ENCODE measurements at places on chromosomes 11 and 22. TPM values are rescaled to one million over a fixed set of nuclear protein-coding genes. Genes with fewer than 3 reads are reported as not detected.

DNA sequence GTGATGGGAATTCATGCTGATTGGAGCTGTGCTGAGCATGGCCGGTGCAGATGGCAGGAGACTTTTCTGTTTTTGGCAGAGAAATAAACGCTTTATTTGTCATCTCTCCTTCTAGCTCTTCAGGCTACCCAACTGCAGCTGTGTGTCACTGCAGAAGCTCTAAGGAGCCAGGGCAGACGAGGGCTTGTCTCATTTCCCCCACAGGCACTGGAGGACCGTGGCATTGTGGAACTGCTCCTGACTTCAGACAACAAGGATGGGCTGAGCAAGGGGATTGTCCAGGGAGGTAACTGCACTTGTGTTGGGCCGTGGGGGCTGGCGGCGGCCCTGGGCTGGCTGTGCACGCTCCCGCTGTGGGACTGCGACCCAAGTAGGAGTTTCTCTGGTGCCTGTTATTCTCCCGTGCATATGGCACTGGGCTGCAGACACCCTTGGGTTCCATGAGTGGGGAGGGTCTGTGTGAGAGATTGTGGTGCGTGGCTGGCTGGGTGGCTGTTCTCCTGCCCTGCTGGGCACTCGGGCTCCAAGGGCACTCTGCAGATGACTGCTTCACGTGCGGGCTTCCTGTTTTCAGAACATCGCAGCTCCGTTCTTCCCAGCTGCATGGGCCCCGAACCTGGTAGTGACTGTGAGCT is 27.2 kb downstream of the GLB1L2 start:
- H3K4me1 ChIP-seq, result peaks cover 10% of the 10 kb centered on the region
- H3K27ac ChIP-seq, result no peak overlapping the region
- no peak overlapping the region for H3K4me3 ChIP-seq
- no peaks in the 10 kb centered on the region for H3K36me3 ChIP-seq
- no peak for DNase-seq
- no peaks in the 10 kb centered on the region for H3K27me3 ChIP-seq

- no peak for DNase-seq
- no peaks in the 10 kb centered on the region for H3K4me1 ChIP-seq
- peaks cover 14% of the 10 kb centered on the region for H3K27me3 ChIP-seq
- H3K27ac ChIP-seq, result no peak overlapping the region
These were observed 25.7 kb downstream of the AMOTL1 start for GRCh38 chr11:94793822-94794221.

- H3K27me3 ChIP-seq, result no peaks in the 10 kb centered on the region
- H3K4me3 ChIP-seq, result no peak overlapping the region
- peaks cover 10% of the 10 kb centered on the region for H3K4me1 ChIP-seq
These were observed 30.9 kb downstream of the ZFTA start for GRCh38 chr11:63737718-63738117.

DNA sequence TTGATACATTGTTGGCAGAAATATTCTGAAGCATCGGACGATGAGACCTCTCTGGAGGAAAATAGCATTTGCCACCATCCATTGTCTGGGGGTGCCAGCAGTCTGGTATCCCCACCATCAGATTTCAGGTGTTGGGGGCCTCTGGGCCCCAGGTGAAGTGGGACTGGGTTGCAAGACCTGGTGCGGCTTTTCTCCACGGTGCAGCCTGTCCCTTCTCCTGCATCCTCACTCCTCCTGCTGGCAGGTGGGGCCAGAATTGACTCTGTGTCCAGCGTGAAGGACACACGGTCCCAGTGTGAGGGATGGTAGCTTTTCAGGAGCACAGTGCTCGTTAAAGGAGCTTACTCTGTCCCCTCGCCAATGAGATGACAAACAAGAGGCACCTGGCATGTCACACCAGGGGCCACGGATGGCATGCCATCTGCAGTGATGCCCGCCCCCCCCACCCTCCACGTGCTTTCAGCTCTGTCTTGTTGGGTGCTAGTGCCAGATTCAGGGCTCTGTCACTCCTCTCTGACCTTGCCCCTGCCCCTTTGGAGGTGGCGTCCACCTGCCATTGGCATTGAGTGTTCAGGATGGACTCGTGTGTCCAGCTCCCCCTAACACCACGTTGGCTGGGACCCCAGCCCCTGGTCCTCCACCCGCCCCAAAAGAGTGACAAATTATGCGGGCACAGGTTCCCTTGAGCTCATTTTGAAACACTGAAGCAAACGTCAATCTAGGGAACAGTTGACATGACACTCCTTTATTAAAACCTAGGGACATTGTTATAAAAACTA is 62.4 kb downstream of the PARVG start:
- H3K4me3 ChIP-seq, result no peak overlapping the region
- DNase-seq, result no peak
- H3K27ac ChIP-seq, result no peak overlapping the region
- no peaks in the 10 kb centered on the region for H3K36me3 ChIP-seq
- H3K27me3 ChIP-seq, result peaks cover 15% of the 10 kb centered on the region
- H3K4me1 ChIP-seq, result no peaks in the 10 kb centered on the region

GRCh38 chr22:35324762-35325161 is 25.1 kb downstream of the TOM1 start:
- H3K27ac ChIP-seq, result no peak overlapping the region
- peaks cover 10% of the 10 kb centered on the region for H3K4me1 ChIP-seq
- no peak overlapping the region for H3K4me3 ChIP-seq
- no peak for DNase-seq
- H3K27me3 ChIP-seq, result no peaks in the 10 kb centered on the region

- no peaks in the 10 kb centered on the region for H3K27me3 ChIP-seq
- no peak overlapping the region for H3K4me3 ChIP-seq
- DNase-seq, result no peak
These were observed 17.6 kb downstream of the PLA2G6 start for GRCh38 chr22:38163844-38164550.

DNA sequence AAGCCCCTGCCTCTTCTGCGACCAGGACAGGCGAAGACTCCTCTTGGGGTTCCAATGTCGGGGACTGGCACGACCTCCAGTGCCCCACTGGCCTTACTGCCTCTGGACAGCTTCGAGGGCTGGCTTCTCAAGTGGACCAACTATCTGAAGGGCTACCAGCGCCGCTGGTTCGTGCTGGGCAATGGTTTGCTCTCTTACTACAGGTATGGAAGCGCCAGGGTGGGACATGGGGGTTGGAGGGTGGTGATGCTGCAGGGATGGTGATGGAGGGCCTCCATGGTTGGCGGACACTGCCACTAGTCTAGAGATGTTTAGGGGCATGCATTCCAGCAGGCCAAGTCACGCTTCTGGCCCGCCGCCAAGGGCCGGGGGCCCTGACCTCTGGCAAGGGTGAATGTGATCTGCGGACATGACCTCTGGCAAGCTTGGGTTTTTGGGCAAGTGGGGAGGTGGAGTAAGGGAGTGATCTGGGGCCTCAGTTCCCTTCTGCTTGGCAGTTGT is 727 bp downstream of the OSBP2 start:
- no peaks in the 10 kb centered on the region for H3K36me3 ChIP-seq
- H3K4me1 ChIP-seq, result peaks cover 13% of the 10 kb centered on the region
- peaks cover 31% of the 10 kb centered on the region for H3K27me3 ChIP-seq
- DNase-seq, result no peak
- no peak overlapping the region for H3K27ac ChIP-seq

GRCh38 chr11:60867871-60868681 is 734 bp downstream of the ZP1 start:
- no peak overlapping the region for H3K4me3 ChIP-seq
- peaks cover 17% of the 10 kb centered on the region for H3K4me1 ChIP-seq
- H3K27ac ChIP-seq, result no peak overlapping the region
- DNase-seq, result no peak
- H3K27me3 ChIP-seq, result no peaks in the 10 kb centered on the region

GRCh38 chr22:44332946-44333345 is 20.2 kb upstream of the SHISAL1 start:
- no peaks in the 10 kb centered on the region for H3K36me3 ChIP-seq
- DNase-seq, result no peak
- H3K27ac ChIP-seq, result no peak overlapping the region
- H3K27me3 ChIP-seq, result peaks cover 36% of the 10 kb centered on the region
- H3K4me1 ChIP-seq, result peaks cover 17% of the 10 kb centered on the region

- H3K4me1 ChIP-seq, result no peaks in the 10 kb centered on the region
- H3K4me3 ChIP-seq, result no peak overlapping the region
- no peak overlapping the region for H3K27ac ChIP-seq
- DNase-seq, result no peak
These were observed 23.8 kb downstream of the MYBPC3 start for GRCh38 chr11:47328449-47329390.

DNA sequence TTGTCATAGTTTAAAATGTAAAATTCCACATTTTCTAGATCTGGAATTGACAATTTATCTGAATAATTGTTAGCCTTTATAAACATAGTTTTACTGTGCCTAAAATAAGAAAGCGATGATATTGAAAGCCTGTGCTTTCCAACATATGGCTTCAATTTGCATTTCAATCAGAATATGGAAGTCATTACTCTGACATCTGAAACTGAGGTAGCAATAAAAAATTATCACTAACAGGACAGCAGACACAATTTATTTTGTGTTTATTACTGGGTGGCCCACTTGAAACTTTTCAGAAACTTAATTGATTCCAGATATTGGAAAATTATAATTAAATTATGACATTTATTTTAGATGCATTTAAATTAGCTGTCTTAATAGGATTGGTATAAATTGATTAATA is 78.5 kb downstream of the TMEM135 start:
- no peak overlapping the region for H3K27ac ChIP-seq
- H3K27me3 ChIP-seq, result no peaks in the 10 kb centered on the region
- DNase-seq, result no peak
- H3K36me3 ChIP-seq, result no peaks in the 10 kb centered on the region

DNA sequence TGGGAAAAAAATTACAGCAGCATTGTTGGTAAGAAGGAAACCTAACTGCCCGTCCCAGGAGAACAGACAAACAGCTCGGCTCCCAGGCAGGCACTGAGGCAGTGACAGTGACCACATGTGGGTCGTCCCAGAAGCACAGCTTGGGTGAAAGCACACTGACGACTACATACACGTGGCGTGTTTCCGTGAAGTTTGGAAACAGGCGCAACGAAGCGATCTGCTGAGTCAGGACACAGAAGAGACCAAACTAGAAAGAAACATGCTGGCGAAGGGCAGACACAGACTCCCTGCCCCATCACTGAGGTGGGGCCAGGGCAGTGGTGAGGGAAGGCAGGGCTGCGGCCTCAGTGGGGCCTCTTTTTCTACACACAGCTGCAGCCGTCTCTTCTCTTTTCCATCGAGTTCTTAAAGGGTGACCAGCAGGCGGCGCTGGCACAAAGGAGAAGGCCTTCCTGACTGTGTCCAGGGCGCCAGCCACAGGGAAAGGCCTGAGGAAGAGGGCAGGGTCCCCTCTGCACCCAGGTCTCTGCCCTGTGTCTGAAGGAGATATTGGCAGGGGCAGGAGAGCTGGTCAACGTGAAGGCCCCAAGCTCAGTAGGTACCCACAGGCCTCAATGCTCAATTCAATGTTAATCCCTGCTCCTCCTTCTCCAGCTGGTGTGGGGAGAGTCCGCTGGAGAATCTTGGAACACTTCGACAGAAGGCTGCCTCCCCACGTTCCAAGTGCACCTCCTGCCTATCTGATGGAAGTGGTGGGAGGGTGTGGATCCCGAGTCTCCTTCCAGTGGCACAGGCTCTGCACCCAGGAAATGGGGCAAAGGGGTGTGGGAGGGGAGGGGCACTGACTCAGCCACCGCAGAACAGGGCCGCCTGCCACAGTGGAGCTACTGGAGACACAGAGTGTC is 19.9 kb downstream of the CARS1 start:
- no peak overlapping the region for H3K4me3 ChIP-seq
- H3K36me3 ChIP-seq, result peaks cover 35% of the 10 kb centered on the region
- DNase-seq, result peak; percentile 42
- no peaks in the 10 kb centered on the region for H3K27me3 ChIP-seq
- no peak overlapping the region for H3K27ac ChIP-seq

DNA sequence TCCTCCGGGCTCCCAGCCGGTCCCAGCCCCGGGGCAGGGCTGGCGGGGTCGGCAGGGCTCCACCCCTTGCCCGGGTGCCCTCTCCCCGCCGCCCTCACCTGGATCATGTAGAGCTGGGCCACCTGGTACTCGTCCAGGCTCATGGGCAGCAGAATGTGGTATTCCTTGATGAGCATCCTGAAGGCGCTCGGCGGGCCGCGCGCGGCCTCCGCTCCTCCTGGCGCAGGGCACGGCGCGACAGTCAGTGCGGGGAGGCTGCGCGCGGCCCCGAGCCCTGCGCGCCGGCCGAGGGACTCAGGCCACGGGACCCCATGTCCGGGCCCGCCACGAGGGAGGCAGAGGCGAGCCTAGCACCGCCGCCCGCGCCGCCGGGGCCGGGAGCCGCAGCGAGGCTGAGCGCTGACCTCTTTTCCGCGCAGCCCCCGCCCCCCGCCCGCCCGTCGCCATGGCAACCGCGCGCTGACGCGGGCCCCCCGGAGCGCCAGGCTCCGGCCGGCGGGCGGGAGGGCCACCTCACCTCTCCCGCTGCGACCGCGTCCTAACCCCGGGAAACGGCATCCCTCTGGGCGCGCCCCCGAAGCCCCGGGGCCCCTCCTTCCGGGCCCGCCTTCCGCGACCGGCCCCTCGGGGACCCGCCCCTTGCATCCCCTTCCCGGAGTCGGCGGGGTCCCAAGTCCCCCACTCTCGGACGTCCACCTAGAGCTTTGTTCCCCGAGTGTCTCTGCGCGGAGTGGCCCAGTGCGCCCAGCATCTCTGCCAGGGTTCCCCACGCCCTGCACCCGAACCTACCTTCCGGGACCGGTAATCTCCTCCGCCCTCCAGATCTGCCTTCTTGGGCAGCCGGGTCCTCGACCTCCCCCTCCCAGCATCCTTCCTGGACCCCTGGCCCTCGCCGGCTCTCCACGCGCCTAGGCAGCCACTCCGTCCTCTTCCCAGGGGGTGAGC is 886 bp downstream of the PITPNM1 start:
- H3K36me3 ChIP-seq, result peaks cover 13% of the 10 kb centered on the region
- H3K27me3 ChIP-seq, result no peaks in the 10 kb centered on the region
- H3K4me1 ChIP-seq, result peaks cover 48% of the 10 kb centered on the region
- peak overlapping the region; percentile 76 for H3K27ac ChIP-seq
- peak; percentile 39 for DNase-seq

- no peak overlapping the region for H3K27ac ChIP-seq
- H3K4me3 ChIP-seq, result no peak overlapping the region
- no peaks in the 10 kb centered on the region for H3K36me3 ChIP-seq
- DNase-seq, result no peak
These were observed 4.4 kb upstream of the MRPL23 start for GRCh38 chr11:1942558-1943260.

The ADAMTS15 gene
- 0.07 TPM for total RNA-seq

The ANKK1 gene
- total RNA-seq, result 0.79 TPM

The TOMM22 gene
- 65.4 TPM for total RNA-seq

The PDGFD gene
- 0.05 TPM for total RNA-seq

The OR8G5 gene
- total RNA-seq, result not detected

The MYOD1 gene
- not detected for total RNA-seq
